ENCODE measurements at places on chromosomes 3 and 15. TPM values are rescaled to one million over a fixed set of nuclear protein-coding genes. Genes with fewer than 3 reads are reported as not detected.

SOX14 gene
- total RNA-seq, result not detected

FOXL2NB gene
- 0.56 TPM for total RNA-seq

HEXA gene
- total RNA-seq, result 136 TPM

MGLL gene
- total RNA-seq, result 60.1 TPM

ILDR1 gene
- not detected for total RNA-seq

SST gene
- total RNA-seq, result not detected

TIGIT gene
- total RNA-seq, result not detected

VWA5B2 gene
- total RNA-seq, result 0.20 TPM

RNU5B-1 gene
- not detected for total RNA-seq

P3H2 gene
- 40.7 TPM for total RNA-seq

SKIC8 gene
- total RNA-seq, result 115 TPM

LRRC3B gene
- not detected for total RNA-seq

CLPX gene
- total RNA-seq, result 49.8 TPM

IGSF10 gene
- 0.34 TPM for total RNA-seq

PLAAT1 gene
- total RNA-seq, result 0.09 TPM

COX17 gene
- 98.3 TPM for total RNA-seq

JAGN1 gene
- 85.1 TPM for total RNA-seq

TMIE gene
- 0.19 TPM for total RNA-seq
